ENCODE measurements at places on chromosomes 12 and 14.

DNA sequence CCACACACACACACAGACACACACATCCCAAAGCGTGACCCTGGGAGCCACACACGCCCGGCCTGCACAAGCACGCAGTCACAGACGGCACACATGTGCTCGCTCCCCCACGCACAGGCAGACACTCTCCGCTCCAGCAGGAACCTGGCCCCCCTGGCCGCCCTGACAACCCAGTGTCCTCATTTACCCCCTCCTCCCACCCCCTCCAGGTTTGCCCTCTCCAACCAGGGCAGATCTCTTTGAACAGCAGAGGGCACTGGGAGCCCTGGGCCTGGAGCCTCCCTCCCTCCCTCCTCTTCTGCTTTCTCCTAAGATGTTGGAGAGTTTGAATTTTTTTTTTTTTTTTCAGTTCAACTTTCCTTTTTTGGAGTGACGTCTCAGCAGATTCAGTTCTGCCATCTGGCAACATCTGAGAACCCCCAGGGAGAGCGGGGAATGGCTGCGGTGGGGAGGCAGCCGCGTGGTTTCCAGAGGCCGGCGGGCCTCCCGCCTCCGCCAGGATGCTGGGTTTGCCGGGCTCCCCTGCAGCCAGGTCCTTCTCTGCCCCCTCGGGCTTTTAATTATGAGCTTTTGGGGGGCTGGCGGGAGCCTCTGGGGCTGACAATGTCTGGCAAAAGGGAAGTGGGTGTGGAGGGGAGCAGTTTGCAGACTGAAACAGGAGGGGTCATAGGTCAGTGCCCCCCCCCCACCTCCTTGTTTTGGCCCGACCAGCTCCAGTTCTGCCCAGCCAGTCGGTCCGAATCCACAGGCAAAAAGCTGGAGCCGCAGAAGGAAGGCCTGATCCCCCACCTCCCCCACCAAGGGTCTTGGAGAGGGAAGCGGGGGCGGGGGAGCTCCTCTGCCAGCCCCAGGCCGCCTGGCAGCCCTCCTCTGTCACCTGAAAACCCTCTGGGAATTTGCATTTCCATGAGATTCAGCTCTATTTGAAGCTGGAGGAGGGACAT lies 1.3 kb upstream of the NCOR2 start:
- DNase-seq: no peak

GRCh38 chr14:105087308-105087962 lies 22.2 kb upstream of the GPR132 start:
- DNase-seq: no peak

GRCh38 chr14:88682495-88683114 lies 110.1 kb downstream of the EML5 start:
- DNase-seq: no peak

GRCh38 chr14:94423453-94424056 lies 29.0 kb downstream of the SERPINA11 start:
- DNase-seq: no peak

DNA sequence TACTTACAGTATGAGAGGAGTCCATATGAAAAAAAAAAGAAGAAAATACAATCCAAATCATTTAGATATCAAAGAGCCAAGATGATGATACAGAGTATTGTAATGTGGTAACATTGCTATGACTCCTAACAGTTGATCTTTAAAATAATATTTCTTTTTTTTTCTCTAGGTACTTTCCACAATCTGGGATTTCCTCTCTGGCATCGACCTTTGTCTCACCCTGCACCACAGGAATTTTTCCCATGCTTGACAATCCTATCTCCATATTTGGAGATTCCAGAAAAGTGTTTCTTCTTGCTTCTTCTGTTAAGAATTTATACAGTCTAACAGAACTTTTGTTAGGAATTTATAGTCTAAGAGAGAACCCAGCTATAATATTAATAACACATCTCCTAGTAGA lies 184.4 kb downstream of the ITPR2 start:
- DNase-seq: no peak

DNA sequence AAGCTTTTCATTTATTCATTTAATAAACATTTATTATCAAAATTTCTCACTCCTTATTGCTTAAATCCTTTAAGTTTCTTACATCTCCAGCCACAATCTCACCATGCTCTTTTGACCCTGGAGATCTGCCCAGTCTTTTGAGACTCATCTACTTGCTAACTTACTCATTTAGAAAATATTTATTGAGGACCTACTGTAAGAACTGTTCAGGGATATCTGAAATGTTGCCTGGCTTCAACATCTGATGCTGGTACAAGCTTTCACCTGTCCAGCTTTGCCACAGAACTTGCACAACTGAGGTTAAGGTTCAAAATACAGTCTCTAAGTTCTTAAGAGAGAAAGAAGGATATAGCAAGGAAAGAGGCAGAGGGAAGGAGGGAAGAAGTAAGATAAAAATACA lies 17.5 kb upstream of the GXYLT1 start:
- no peak for DNase-seq

DNA sequence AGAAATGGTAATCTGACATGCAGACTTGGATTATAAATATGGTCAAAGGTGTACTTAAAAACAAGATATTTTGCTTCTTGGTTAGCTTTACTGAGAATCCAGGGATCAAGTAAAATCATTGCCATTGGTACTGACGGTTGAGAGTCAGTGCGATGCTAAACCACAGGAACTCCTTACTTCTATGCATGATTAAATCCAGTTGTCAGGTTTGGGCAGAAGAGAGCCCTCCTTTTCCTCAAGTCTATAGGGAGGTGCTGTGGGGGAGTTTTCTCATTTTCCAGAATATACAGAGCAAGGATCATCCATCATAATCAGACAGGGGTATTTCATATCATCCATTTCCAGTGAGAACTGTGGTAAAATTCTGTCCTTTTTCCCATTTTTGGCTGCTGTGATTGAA lies 839.1 kb downstream of the NRXN3 start:
- DNase-seq: no peak

DNA sequence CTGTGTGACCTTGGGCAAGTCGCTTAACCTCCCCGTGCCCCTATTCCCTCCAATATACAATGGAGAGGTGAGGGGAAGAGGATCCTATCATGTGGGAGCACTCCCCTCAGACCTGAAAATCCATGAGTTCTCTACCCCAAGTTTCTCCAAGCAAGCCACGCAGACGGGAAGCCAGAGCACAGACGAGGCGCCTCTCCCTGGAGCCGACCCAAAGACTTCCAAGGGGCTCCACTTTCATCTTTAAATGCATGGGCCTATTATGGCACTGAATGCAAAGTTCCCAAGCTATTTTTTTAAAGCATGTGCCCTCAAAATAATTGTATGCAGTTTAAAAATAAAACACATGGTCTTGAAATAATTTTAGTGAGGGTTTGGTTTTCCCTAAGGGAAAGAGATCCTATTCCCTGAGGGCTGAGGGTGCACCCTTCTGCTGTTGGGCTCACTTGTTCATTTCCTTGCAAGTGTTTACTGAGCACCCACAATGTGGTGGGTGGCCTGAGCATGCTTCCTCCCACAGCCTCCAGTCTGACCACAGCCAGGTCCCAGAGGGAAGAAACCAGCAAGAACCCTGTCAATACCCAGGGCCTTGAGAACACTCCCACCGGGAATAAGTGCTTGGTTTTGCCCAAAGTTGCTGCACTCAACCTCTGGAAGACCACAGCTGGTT lies 14.6 kb downstream of the CMKLR1 start:
- DNase-seq: no peak

- DNase-seq: no peak
These were observed 2.8 kb downstream of the TMX1 start for GRCh38 chr14:51242545-51243490.

DNA sequence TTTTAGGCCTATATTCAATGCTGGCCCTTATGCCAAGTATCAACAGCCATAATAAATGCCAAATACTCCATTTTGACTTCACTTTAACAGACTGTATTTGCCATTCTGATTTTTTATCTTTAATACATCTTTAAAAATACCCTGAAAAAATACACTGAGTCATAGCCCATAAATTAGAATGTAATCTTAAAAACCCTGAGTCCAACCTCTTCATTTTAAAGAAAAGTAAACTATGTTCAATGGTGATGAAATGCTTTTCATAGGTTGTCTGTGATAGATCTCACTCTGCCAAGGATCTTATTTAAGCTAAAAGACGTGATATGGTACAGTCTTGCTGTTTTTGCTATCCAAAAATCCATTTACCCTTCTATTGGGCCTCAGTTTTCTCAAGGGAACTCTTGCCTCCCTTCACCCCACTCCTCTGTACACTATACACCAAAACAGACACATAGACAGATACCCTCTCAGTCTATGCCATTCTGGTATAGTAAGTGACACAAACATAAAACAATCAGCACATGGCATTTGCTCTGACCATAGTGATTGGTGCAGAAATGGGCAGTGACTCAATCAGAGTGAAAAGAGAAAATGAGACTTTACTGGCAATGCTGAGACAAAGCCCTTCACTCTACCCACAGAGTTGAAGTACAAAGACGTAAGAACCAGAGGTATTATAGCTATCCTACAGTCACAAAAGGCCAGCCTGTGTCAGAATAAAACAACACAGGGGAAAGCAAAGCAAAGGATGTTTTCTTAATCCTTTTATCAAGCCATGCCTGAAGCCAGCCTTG lies 49.1 kb downstream of the BTG1 start:
- DNase-seq: no peak

GRCh38 chr14:68442828-68443629 lies 349.8 kb downstream of the ZFP36L1 start:
- no peak for DNase-seq

DNA sequence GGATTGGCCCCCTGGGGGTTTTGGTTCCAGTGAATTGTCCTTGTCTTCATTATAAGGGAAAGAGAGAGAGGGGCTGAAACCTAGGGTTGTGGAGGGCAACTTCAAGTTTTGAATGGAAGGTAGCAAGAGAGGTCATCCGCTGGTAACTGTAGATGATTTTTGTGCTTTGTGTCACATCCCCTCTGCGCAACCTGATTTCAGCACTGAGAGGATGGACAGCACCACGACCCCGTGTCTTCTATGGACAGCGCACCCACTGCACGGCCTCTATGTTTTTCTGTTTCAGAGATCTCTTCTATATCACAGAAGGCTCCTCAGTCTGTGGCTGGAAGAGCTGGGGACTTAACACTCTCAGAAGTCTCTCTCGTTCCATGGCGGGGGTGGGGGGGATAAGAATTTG lies 127.0 kb upstream of the RPH3A start:
- no peak for DNase-seq
